Activated T-cell treated with anti-CD3 and anti-CD28 coated beads, Interleukin-2, amount 50 U/mL, for 4 hours (primary cell): ENCODE measurements at places on chromosomes 7 and 10. TPM values are rescaled to one million over a fixed set of nuclear protein-coding genes. Genes with fewer than 3 reads are reported as not detected.

MACROH2A2 gene
- 2.0 TPM for total RNA-seq

ODAD2 gene
- total RNA-seq: 0.05 TPM

ATOH7 gene
- not detected for total RNA-seq

NUTM2A gene
- total RNA-seq: 0.28 TPM

SPDYE9 gene
- not detected for total RNA-seq

LIPM gene
- not detected for total RNA-seq

PRLHR gene
- not detected for total RNA-seq

HOXA13 gene
- not detected for total RNA-seq

TRRAP gene
- total RNA-seq: 47.0 TPM

SMURF1 gene
- total RNA-seq: 18.1 TPM

IDI2 gene
- not detected for total RNA-seq

SHTN1 gene
- total RNA-seq: 0.13 TPM

EEPD1 gene
- 1.4 TPM for total RNA-seq

ATP6V0E2 gene
- total RNA-seq: 36.8 TPM

KIFBP gene
- 11.4 TPM for total RNA-seq

SORCS1 gene
- total RNA-seq: not detected
